ENCODE measurements at places on chromosomes 5 and 9. TPM values are rescaled to one million over a fixed set of nuclear protein-coding genes. Genes with fewer than 3 reads are reported as not detected.
A peak's percentile ranks its signal among the peaks of the same experiment; 100 is the strongest.

The CD74 gene
- total RNA-seq = not detected

The PTCH1 gene
- total RNA-seq = 2.4 TPM

DNA sequence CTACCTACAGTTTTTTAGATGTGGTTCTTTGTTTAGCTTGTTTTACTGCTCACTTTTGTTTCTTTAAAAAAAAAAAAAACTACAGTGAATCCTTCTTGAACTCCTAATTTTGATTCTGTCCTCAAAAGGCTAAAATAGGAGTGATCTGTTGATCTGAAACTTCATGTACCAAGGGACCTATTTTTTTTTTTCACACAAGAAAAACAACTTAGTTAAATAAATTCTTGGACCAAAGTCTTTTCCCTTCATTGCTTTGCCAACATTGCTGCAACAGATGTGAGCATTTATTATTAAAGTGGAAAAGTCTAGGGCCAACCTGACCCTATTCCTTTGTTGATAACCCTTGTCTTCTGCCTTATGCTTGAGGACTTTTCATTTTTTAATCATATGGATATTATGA is 236.8 kb downstream of the ARHGEF28 start:
- DNase-seq = no peak

DNA sequence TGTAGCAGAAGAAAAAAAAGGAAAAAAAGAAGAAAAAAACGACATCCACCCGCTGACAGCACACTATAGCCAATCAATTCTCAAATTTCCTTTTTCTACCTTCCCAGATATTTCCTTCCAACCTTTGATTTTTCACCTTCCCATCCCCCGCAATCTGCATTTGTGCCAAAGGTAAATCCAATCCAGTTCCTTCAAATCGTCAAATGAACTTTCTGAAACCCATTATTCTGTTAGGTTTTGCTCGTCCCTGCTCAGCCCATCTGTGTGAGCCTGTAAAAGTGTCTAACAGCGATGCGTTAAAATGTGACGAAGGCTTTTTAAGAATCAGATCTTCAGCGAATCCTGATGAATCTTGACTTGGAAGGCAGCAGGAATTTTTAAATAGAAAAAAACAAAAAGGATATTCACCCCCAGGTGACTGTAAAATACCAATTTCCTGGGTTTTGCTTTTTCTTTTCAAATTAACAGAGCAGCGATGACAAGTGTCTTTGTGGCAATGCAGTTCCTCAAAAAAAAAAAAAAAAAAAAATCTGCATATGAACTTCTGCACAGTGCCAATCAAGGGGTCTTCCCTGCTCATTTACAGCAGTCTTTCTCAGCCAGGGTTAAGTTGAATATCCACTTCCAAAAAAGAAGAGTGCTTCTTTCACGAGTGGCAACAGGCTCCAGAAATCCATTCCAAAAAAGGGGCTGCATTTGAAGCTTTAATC is 367 bp upstream of the SHC3 start:
- no peak for DNase-seq

- no peak for DNase-seq
Observed at GRCh38 chr5:121251954-121252353, 599.7 kb upstream of the FTMT start.

DNA sequence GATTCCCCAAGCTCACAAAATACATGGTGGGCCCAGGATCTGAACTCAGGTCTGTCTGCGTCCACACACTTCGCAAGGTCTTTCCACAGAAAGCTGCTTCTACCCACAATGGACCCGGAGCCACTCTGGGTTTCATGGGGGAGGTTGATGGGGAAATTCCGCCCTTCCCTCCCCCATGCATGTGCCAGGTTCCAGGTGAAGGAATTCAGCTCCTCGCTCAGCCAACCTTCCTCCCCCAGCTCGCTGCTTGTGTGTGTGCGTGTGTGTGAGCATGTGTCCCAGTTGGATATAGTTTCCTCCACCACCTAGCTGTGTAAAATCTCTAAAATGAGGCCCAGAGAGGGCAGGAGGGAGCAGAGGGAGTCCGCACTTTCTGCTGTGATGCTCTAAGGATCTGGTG is 1.0 kb downstream of the PTGS1 start:
- DNase-seq = no peak

DNA sequence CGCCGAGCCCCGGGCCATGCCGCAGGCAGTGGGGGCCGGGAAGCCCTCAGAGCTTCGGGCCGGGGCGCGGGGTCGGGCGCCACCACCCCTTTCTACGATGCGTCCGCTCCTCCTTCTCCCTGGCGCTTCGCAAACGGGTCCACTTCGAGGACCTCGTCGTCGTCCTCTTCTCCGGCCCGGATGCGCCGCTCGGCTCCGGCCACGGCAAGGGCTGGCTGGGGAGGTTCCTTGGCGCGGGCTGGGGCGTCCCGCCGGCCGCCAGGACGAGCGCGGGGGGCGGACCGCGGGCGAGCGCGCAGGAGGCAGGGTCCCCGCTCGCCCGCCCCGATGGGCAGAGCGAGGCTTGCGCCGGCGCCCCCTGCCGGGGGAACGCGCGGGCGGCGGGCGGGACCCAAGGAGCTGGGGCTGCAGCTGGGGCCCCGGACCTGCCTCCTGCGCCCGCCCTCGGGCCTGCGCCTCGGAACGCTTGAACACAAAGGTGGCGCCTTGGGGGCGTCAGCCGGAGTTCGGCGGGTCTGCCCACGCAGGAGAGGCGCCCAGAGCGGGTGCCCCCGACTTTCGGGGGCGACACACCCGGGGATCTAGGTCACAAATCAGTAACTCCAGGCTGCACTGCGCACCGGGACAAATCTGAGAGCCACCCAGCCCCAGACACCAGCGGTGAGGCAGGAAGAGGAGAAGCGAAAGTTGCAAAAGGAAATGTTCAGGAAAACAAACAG is at the start of gene ROR2:
TSS of gene ROR2 (minus strand) at position 283 of the 719 bp plus-strand sequence.
- peak; percentile 54 for DNase-seq

- DNase-seq = no peak
Observed at GRCh38 chr5:102231693-102232619, 64.1 kb downstream of the SLCO4C1 start.

DNA sequence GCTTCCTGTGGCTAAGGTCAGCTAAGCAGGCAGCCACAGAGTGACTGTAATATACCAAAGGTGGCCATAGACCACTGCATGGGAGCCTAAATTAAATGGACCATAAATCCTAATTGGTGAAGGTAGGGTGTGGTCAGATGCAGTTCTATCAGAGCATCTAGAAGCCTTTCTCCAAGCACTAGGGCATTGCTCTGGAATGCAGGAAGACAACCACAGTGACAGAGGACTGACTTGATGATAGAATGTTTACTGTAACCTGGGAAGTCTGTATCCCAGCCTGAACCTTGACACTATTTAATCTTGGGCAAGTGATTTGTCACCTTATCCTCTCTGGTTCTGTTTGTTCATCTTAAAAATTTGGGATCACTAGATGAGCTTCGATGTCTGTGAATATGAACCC is 2.3 kb downstream of the FBXO38 start:
- DNase-seq = no peak

GRCh38 chr5:145499483-145499882 is 335.7 kb downstream of the PRELID2 start:
- peak; percentile 17 for DNase-seq

- DNase-seq = peak; percentile 30
Observed at GRCh38 chr5:99543841-99544240, 615.0 kb upstream of the CHD1 start.

- no peak for DNase-seq
Observed at GRCh38 chr5:6490693-6491092, 42.0 kb downstream of the UBE2QL1 start.

Measured in MG63 (cell line).